ENCODE measurements at places on chromosomes 16 and 17. TPM values are rescaled to one million over a fixed set of nuclear protein-coding genes. Genes with fewer than 3 reads are reported as not detected.

DNA sequence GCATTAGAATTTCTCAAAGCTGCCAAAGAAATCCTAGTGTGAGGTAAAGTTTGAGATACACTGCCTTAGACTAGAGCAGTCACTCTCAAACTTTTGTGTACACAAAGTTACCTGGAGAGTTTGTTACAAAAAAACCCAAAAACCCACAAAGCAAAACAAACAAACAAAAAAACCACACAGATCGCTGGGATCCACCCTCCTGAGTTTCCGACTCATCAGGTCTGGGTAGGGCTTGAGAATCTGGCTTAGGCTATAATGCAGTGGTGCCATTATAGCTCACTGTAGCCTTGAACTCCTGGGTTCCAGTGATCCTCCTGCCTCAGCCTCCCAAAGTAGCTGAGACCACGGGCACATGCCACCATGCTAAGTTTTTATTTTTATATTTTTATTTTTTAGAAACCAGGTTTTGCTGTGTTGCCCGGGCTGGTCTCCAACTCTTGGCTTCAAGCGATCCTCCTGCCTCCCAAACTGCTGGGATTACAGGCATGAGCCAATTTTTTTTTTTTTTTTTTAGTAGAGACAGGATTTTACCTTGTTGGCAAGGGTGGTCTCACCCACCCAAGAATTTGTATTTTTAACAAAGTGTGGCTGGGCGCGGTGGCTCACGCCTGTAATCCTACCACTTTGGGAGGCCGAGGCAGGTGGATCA is 22.3 kb upstream of the SMG1 start:
- no peak for DNase-seq

- no peak for DNase-seq
Measured at GRCh38 chr17:82932518-82933310, 92.9 kb upstream of the ZNF750 start.

DNA sequence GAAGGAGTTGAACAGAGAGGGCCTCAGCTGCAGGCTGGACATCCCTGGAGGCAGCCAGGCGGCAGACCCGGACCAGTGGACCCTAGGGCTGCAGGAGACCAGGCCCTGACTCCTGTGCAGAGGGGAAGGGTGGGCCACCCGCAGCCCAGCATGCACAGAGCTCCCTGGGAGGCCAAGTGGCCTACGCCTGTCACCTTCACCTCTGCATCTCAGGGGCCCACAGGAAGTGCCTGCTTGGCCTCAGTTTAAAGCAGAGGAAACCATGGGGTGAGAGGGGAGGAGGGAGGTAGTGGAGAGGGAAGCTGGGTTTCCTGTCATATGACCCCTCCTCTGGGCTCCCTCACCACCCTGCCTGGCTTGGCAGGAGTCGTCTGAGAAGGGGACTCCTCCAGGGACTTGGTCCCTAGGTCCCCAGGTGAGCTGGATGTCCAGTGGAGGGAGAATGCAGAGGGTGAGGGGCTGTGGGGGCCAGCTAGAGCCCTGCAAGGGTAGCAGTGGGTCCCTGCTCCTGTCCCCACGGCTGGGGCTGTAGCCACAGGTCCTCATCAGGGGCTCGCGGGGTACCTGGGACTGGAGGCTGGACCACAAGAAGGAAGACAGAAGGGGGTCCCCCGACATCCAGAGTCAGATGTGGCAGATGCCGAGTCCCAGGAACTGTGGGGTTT is at the start of gene TMC8:
Gene TMC8, plus strand, starts transcription at position 335 of the 665 bp plus-strand sequence. CDS start 818 bp downstream, outside the sequence.
- DNase-seq: no peak

DNA sequence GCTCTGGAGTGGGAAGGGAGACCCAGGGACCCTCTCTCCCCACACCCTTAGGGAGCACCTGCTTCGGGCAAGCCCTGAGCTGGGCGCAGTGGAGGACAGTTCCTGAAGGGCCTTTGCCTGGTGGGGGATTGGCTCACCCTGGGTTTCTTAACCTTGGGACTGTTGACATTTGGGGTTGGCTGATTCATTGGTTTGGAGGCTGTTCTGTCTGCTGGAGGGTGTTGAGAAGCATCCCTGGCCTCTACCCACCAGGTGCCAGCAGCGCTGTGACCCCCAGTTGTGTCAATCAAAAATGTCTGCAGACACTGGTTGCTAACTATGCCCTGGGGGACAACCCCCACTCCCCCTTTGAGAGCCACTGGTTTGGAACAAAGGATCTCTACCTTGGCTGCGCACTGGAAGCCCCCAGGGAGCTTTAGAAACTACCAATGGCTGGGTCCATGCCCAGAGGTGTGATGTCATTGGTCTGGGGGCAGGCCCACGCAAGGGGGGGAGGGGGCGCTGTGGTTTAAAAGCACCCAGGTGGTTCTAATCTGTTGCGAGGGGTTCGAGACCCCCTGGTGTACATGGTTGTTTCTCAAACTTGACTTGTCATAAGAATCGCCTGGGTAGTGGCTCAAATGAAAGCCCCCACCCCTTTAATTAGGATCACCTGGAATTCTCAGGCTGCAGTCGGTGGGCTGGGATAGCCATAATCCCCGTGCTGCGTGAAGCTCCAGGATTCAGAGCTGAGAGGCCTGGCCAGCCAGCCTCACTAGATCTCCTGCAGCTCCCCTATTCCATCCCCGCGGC is 151.9 kb upstream of the GSE1 start:
- no peak for DNase-seq

DNA sequence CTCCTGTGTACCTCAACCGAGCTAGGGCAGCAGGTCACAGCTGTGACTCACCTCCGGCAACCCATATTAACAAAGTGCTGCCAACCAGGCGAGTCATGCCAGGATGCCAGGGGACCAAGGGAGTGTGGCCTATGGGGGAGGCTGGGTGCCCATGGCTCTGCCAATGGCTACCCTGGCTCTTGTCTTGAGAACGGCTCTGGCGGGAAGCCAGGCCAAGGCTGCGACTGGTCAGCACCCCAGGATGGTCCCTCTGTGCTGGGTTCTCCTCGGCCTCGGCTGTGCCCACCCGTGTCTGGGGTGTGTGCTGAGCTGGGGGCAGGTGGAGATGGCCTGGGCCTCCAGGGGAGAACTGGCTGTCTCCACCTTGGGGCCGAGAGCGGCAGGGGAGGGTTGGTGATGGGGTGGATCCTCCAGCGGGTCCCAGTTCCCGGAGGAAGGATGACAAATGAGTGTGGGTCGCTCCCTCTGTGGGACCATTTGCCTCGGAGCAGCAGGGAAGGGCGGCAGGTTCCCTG is 75.8 kb downstream of the MRC2 start:
- peak; percentile 72 for DNase-seq

The HOXB4 gene
- total RNA-seq: 28.0 TPM

DNA sequence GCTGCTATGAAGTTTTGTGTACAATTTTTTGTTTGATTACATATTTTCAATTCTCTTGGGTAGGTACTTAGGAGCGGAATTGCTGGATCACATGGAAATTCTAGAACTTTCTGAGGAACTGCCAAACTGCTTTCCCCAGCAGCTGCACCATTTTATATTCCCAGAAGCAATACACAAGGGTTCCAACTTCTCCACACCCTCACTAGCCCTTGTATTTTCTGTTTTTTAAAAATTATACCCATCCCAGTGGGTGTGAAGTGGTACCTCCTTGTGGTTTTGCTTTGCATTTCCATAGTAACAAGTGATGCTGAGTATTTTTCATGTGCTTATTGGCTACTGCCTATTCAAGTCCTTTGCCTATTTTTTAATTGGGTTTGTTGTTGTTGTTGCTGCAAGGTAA is 20.9 kb downstream of the NACA2 start:
- no peak for DNase-seq

The RDM1 gene
- total RNA-seq: 6.5 TPM

GRCh38 chr17:45225964-45226530 is 4.4 kb downstream of the FMNL1 start:
- DNase-seq: no peak

GRCh38 chr16:27498916-27499658 is 50.6 kb downstream of the GTF3C1 start:
- DNase-seq: no peak

- DNase-seq: peak; percentile 77
Measured at GRCh38 chr17:39611401-39612112, 3.8 kb upstream of the NEUROD2 start.

The OR2C1 gene
- total RNA-seq: not detected

DNA sequence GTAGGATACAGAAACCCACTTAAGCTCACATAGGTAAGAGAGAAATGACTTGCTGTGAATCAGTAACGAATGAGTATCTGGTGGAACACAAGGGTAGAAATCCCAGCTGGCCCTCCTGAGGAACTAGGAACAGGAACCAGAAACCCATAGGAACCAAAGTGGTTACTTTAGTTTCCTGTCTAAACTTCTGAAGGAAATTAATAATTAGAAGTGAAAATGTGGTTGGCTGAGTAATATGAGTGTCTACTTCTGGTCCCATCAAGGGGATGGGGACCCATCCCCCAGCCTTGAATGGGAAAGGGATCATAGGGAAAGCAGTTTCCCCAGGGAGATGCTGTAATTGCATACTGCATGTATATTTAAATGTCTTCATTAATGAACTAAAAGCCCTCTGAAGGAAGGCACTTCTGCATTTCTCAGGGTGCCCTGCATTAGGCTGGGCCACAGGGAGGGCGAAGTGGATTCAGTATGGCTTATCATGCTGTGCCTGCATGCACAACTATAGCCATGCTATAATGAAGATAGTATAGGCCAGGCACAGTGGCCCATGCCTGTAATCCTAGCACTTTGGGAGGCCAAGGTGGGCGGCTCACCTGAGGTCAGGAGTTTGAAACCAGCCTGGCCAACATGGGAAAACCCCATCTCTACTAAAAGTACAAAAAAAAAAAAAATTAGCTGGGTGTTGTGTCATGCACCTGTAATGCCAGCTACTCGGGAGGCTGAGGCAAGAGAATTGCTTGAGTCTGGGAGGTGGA is 45.6 kb downstream of the CYB5B start:
- no peak for DNase-seq

The AOC2 gene
- total RNA-seq: 14.4 TPM

DNA sequence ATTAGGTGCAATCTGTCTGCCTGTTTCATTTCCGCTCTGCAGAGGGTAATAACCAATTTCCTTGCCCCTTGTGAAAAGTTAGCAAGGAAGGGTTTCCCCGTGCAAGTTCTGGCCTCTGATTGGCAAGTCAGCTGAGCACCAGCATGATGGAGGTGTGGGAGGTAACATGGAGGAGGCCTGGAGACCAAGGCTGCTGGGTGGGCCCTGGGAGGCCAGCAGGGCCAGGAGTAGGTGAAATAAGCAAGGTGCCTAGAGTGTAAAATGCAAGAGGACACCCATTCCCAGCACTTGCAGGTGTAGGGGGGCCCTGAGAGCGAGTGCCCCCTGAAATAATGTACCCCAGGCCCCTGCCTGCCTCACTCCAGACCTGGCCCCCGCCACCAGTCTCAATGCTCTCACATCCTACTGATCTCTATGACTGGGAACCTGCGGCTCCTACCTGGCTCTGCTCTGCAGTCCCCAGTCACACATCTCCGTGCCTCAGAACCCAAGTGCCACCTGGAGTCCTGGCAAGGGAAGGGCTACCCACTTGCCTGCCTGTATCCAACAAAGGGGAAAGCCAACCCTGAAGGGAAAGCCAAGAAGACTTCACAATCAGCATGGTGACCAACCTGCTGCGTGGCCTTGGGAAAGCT is 116.2 kb downstream of the C16orf78 start:
- DNase-seq: no peak

The TMEM114 gene
- total RNA-seq: not detected

DNA sequence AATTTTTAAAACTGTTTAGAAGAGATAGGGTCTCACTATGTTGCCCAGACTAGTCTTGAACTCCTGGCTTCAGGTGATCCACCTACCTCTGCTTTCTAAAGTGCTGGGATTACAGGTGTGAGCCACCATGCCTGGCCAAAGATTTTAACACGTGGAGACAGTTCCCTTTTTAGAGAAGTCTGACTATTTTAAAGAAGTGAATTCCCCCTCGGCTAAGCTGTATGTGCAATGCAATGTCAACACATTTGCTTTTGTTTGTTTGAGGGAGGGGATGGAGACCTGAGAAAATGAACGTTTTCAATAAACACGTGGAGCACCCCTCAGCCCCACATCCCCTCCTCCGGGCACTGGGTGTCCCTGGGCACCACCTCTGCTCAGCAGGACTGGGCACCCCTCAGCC is 14.3 kb upstream of the RNPS1 start:
- no peak for DNase-seq

GRCh38 chr16:85712801-85713200 is 24.0 kb upstream of the GINS2 start:
- no peak for DNase-seq

GRCh38 chr17:66172144-66172543 is 19.8 kb downstream of the CEP112 start:
- no peak for DNase-seq

DNA sequence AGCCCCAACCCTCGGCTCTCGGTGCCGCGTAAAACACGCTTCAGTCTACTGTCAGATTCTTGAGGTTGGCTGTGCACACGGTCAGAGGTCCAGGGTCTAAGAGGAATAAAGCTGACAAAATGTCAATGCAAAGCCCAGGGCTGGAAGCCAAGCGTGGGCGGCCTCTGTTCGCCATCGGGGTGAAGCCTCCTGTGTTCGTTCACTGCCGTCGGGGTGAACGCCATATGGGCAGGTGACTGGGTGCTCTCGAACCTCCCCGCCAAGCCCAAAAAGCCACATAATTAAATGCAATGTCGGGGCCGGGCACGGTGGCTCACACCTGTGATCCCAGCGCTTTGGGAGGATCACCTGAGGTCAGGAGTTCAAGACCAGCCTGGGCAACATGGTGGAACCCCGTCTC is 44.6 kb downstream of the MRM3 start:
- no peak for DNase-seq
